ENCODE measurements at places on chromosomes 11 and 22.

GRCh38 chr11:117914991-117915618, 14.1 kb downstream of the TMPRSS13 start:
- DNase-seq = no peak

GRCh38 chr11:10541561-10541930, 559 bp upstream of the RNF141 start:
- no peak for DNase-seq

- no peak for DNase-seq
Observed at GRCh38 chr11:72436661-72437060, 2.3 kb upstream of the CLPB start.

GRCh38 chr11:133705074-133705648, 140.2 kb downstream of the SPATA19 start:
- no peak for DNase-seq

GRCh38 chr11:44893308-44893822, 57.3 kb downstream of the TP53I11 start:
- no peak for DNase-seq

DNA sequence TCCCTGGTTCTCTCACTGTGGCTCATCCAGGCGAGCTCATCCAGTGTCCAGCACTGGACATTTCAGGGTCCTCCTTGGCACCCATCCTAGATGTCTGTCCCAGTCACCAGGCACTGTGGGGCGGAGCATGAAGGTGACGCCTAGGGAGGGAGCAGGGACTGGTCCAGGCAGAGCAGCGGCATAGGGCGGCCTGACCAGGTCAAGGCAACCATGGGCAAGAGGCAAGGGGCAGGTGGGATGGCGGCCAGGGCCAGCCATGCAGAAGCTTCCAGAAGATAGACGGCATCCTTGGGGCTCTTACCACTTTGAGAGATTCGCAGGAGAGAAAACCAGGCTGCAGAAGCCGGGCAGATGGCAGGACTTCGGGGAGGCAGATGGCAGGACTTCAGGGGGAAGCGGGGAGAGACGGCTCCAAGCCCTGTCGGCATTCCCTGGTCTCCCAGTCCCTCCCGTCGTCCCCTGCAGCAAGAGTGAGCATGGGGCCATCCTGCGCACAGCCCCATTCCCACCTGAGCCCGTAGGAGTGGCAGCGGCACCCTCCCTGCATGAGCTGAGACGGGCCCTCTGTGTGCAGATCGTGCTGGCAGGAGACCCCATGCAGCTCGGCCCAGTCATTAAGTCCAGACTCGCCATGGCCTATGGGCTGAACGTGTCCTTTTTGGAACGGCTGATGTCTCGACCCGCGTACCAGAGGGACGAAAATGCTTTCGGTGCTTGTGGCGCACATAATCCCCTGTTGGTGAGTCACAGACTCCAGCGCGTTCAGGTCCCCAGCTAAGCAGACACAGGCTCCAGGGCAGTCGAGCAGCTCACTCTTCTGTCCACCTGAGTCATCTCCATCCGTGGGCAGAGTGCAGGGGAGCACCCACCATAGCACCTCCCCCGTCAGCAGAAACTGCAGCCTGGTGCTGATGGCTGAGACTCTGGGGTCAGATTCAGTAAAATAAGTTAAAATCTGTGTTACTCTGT, 20.1 kb upstream of the PANX2 start:
- DNase-seq = no peak

DNA sequence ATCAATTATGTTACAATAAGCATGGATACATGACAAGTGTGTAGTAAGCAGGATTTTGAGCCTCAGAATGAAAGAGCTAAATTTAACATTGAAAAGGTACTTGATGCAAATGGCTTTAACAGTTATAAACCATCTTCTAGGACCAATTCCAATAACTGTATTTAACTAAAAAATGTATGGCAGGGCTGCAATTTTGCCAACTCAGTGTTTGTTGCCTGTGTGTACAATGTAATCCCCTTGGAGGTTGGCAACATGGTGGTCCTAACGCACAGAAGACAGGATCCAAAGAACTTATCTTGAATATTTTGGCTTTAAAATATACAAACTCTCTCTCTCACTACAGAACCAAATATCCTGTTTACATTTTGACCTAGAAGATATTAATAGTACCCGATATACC, 2314.1 kb downstream of the LRRC4C start:
- DNase-seq = no peak

Data from fibroblast of pulmonary artery (primary cell).